ENCODE measurements at places on chromosomes 3 and 15.

GRCh38 chr15:66729331-66729951, 27.4 kb downstream of the SMAD6 start:
- DNase-seq: no peak

GRCh38 chr3:149628957-149629670, 28.7 kb downstream of the WWTR1 start:
- DNase-seq: no peak

DNA sequence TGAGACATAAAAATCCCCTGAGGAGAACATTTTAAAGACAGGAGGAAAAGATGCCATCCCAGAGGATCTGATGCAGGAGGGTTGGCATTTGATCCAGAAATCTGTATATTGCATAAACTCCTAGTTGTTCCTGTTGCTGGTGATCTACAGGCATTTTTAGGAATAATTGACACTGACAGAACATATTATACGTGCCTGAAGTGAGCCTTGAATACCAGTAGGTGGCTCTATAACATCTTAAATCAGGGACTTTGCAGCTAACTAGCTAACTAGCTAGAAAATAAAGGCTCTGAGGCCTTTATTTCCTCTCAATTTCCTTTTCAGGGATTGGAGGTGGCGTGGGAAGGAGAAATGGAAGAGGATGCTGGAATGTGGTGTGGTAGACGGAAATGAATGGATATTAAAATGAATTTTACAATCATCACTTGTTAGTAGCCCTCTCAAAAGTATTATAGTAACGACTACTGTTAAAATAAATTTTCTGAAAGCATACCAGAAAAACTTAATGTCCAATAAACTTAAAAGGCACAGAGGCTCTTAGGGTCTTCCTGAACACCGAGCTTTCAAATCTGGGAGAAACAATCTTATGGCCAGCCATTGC, 73.8 kb upstream of the ZBED2 start:
- DNase-seq: no peak

GRCh38 chr15:77358545-77359240, 61.2 kb downstream of the PEAK1 start:
- no peak for DNase-seq

- DNase-seq: no peak
Measured at GRCh38 chr3:129228891-129229585, 20.4 kb upstream of the COPG1 start.

GRCh38 chr15:101242999-101243336, 8.9 kb downstream of the CHSY1 start:
- DNase-seq: no peak

- DNase-seq: no peak
Measured at GRCh38 chr15:80203361-80203885, 48.6 kb downstream of the CTXND1 start.

GRCh38 chr3:128448491-128448890, 18.2 kb downstream of the DNAJB8 start:
- DNase-seq: no peak

- no peak for DNase-seq
Measured at GRCh38 chr3:141174674-141175073, 57.0 kb upstream of the PXYLP1 start.

DNA sequence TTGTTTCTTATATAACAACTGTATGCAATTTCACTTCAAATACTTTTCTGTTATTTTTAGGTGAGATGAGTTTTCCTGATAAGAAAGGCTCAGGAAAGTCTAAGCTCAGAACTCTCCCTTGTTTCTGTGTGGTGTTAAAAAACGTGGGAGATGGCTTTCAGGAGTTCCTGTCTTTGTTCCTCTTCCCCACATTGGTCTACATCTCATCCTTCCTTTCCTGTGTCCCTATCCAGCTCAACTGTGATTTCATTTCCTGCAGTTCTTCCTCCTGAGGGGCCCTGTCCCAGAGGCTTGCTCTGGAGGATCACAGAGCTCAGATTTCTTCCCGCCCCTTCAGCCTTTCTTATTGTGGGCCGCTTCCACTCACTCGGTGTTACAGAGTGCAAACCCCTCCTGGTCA, 11.2 kb downstream of the SEC13 start:
- no peak for DNase-seq

GRCh38 chr3:141391991-141392316, 23.6 kb downstream of the ZBTB38 start:
- no peak for DNase-seq

DNA sequence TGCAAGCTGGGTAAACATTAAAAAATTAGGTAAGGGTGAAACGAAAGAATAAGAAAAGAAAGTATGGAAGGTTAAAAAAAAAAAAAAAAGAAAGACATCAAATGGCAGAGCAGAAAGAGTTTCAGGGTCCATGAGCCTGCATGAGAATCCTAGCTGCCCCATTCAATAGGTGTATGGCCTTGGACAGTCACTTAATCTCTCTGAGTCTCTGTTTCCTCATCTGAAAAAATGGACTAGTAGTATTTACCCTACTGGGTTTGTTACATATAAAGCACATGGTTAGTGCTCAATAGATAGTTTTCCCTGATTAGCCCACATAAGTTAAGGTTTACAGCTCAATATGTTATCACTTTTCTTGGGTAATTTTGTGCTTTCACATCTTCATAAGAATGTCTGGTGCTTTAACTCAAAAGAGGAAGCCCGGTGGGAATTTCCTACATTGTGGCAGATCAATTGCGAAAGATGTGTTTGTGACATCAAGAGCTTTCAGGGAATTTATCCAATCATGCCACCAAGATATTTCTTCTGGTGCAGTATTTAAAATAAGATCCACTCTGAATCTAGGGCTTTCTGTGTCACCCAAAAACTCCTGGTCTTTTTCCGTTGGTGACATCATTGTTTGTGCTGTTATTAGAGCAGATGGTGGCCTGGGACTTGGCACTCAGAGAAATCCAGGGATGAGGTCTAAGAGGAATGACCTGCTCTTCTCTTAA, 57.2 kb upstream of the UBE2E1 start:
- DNase-seq: no peak

GRCh38 chr3:18730491-18730890, 305.4 kb upstream of the SATB1 start:
- DNase-seq: no peak

DNA sequence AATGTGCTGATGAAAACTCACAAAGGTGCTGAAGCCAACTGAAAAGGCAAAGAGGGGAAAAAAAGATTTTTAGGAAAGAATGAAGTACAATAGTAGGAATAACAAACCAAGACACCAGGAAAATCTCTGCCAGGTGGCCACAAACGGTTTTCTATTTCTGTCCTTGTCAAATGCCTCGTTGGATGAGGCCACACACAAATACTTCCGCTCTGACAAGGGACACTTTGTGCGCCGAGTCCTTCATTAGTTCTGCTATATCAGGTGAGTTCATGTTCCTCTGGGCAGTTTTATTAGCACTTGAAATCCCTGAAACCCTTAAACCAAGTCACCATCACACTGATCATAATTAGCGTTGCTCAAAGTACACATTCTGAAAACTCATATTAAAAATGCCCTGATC, 373.1 kb downstream of the VPS13C start:
- DNase-seq: no peak

DNA sequence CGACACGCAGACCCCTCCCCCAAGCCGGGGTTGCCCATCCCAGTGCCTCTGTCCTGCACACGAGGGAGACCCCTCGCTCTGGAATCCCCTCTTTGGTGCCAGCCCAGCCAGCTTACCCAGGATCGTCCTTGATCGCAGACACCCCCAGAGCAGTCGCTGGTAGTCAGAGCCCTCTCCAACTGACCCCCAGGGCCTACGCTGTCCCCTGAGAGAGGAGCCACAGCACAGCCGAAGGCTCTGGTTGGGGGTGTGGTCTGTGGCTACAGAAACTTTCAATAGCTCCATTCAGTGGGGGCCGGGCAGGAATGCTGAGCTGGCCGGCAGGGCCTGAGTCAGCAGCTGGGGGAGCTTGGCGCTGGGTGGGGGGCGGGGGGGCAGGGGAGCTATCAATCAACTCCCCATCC, at the start of gene LCTL:
LCTL (minus strand) TSS at position 258 of the 404 bp plus-strand sequence. CDS start 633 bp downstream, outside the sequence.
- DNase-seq: no peak

DNA sequence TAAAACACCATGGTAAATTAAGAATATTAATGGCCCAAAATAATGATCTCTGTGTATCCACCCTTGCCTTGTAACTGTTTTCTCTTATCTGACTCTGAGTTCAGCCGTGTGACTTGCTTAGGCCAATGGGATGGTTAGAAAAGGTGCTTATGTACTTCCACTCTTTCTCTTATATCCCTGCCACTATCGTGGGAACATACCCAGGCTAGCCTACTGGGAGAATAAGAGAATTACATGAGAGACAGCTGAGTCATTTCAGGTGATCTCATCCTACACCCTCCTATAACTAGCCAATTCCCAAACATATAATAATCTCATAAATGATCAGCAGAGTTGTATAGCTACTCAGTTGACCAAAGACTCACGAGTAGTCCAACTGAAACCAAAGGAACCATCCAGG, 98.3 kb upstream of the ABI3BP start:
- DNase-seq: no peak

- no peak for DNase-seq
Measured at GRCh38 chr3:188352196-188352927, 198.4 kb downstream of the LPP start.

DNA sequence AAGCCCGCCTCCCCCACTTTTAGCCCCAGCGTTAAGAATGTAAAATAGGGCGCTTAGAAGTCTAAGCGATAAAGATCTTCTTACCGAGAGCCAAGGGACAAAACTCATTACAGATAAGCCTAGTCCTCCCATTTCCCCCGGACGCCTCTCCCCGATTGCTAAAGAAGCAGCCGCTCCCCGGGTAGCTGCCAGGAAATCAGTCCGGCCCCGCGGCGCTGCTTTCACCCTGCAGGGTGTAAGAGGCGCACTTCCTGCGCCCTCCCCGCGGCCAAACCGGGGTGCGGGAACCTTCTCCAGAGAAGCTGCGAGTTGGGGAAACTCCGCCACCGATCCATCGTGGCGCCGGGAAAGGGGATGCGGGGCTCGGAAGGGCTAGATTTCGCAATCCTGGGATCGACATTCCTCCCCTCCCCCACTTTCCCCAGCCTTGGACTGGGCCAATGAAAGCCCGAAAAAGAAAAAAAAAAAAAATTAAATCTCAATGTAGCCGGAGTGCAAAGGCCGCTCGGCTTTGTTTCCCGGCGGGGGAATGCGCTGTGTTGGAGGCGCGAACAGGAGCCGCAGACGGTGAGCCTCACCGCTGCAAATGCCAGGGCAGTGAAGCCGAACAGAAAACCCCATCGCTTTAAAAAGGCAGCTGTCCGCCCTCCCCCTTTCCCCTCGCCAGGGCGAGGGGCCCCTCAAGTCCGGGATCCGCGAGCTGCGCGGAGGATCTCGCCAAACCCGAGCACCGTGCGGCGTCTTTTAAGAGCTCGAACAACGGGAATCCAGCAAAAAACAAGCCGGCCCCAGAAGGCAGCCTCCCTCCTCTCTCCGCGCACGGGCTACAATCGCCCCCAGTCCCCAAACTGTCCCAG, 626 bp upstream of the PTPRG start:
- no peak for DNase-seq

DNA sequence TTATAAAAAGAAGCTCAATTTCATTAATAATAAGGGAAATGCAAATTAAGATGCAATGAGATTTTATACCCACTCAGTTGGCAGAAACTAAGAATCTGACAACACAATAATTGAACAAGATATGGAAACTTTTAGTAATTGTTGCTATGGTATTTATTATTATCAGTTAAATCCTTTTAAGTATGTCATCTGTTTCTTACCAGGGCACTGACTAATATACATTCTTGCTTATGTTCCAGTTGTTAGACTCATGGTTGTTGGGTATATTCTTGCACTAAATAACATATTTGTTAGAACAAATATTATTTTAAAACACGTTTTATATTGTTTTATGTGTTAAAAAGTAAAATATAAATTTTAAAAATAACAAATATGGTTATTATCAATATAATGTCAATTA, 690.3 kb downstream of the MECOM start:
- DNase-seq: no peak

DNA sequence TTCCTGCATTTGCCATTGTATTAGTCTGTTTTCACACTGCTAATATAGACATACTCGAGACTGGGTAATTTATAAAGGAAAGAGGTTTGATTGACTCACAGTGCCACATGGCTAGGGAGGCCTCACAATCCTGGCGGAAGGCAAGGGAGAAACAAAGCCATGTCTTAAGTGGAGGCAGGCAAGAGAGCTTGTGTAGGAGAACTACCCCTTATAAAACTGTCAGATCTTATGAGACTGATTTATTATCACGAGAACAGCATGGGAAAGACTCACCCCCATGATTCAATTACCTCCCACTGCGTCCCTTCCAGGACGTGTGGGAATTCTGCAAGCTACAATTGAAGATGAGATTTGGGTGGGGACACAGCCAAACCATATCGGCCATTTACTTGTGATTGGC, 27.8 kb downstream of the YEATS2 start:
- DNase-seq: no peak

DNA sequence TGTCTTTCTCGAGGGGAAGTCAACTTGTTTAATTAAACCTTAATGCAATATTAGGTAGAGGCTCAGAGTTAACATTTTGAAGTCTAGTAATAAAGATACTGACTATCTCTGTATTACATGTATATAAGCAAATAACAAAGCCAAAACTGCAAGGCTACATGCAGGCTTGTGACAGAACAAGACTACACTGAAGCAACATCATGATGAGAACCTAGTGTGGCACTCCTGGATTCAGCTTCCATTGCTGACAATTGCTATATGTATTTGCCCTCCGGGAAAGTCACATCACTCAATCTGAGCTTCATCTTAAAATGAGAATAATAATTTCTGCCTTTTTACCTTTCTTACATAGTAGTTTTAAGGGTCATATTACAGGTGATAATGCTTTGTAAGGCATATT, 15.6 kb upstream of the IL1RAP start:
- DNase-seq: no peak

DNA sequence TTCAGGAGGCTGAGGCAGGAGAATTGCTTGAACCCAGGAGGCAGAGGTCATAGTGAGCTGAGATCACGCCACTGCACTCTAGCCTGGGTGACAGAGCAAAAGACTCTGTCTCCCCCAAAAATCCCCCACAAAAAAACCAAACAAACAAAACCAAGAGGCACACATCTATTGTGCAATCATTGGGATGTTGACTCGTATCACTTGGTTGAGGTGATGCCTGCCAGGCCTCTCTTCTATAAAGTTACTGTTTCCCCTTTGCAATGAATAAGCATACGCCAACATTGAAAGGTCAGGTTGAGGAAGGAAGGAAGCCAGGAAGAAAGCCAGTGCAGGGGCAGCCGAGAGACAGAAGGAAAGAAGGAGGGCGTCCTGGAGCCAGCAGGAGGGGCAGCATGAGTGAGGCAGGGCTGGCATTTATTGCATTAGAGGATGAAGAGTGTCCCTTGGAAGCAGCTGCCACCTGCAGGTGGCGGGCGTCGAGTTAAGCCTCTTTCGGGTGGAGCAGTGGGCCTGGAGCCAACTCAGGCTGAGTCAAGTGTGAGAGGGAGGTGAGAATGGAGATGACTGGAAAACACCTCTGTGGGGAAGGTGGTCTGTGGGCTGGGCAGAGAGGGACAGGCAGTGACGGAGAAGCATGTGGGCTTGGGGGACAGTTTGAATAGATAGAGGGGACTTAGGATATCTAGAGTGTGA, 8.3 kb upstream of the CSPG4 start:
- no peak for DNase-seq

DNA sequence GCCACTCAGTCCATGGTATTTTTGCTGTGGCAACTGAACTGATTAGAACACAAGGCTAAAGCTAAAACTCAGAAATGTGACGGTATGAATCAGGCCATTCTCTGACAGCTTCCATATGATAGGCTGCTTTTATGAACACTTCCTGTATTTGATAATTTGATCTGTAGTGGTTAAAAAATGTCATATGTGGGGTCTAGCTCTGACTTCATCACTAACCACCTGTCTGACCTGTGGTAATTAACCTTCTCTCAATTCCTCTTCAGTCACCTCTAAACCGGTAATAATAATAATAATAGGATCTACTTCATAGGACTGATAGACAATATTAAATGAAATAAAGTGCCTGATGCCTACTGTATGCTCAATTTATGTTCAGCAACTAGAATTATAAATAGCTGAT, 223.2 kb downstream of the MBNL1 start:
- DNase-seq: no peak
